Globus pallidus (tissue), 1 donor: ENCODE measurements at places on chromosomes 2 and 18.
A peak's percentile ranks its signal among the peaks of the same experiment; 100 is the strongest.

GRCh38 chr18:64981915-64982314, 768.9 kb upstream of the CDH7 start:
- DNase-seq = no peak

- peak; percentile 26 for DNase-seq
Measured at GRCh38 chr18:49447810-49448745, 12.4 kb downstream of the DYM start.

GRCh38 chr2:104849618-104850141, 4.2 kb upstream of the POU3F3 start:
- DNase-seq = peak; percentile 91

DNA sequence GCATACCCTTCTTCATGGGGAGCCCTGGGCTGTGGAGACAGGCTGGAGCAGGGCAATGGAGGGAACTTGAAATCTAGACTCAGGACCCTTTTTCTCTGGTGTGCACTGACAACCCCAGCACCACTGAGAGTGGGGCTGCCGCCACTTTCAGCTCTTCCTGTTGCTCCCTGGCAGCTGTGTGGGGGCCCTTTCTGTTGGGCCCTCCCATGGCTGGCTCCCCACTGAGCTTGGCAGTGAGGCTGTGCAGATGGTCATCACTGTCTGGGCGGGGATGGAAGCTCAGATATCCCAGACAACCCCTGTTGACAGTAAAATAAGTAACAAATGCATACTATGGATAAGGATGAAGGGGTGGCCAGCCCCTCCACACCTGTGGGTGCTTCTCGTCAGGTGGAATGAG, 6.7 kb downstream of the MYO7B start:
- no peak for DNase-seq

DNA sequence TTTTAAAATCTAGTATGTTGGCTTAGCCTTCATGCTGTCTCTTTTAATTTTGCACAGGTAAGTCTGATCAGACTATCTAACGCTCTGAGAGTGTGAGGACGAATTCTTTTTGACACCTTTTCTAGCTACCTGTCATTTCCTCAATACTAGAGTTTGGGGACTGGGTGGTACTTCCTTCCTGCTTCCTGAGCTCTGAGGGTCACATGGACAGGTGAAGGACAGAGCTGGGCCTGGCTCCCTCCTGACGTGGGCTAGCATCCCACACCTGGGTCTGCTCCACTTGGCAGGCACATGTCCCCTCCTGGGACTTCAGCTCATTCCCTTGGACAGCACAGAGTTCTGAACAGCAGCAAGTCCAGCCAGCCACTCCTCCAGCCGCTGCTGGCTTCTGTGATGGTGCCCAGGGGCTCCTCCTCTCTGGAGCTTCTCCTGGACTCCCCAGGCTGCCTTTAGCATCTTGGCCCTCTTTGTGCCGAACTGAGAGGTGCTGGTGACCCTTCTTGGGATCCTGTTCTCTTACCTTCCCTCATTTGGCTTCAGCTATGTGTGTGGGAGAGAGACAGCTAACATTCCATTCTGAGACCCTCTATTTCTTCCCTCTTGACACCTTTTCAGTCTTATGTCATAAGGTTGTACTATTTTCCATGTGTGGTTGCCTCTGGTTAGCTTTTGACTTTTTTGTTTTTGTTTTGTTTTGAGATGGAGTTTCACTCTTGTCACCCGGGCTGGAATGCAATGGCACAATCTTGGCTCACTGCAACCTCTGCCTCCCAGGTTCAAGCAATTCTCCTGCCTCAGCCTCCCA, 106.9 kb downstream of the B3GNT2 start:
- DNase-seq = no peak

DNA sequence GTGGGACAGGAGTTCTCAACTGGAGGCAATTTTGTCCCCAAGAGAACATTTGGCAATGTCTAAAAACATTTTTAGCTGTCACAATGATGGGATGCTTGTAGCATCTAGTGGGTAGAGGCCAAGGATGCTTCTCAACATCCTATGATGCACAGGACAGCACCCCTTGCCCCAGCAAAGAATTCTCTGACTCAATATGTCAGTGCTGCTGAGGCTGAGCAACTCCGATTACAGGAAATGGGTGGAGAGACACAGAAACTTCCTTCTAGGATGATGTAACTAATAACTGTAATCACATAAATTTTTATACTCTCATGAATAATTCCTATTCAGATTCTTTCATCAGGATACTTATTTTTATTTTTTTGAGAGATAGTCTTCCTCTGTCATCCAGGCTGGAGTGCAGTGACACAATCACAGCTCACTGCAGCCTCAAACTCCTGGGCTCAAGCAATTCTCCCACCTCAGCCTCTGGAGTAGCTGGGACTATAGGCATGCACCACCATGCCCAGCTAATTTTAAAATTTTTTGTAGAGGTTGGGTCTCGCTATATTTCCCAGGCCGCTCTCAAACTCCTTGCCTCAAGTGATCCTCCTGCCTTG, 120.3 kb upstream of the ACAA2 start:
- DNase-seq = no peak

DNA sequence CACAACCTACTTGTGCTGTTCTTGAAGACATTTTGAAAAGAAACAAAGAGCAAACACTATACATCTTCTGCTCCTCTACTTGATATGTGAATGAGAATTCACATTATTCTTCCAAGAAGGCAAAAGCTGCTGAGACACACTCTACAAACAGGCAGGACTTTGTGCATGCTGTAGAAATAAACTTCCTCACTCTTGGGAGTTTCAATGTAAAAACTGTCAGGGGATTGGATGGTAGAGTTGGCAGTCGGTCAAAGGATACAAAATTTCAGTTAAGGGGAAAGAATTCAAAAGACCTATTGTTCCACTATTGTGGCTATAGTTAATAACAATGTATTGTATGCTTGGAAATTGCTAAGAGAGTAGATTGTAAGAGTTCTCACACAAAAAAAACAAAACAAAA, 196.3 kb downstream of the MC4R start:
- no peak for DNase-seq

GRCh38 chr2:45024600-45025291, 15.5 kb upstream of the SIX2 start:
- no peak for DNase-seq
